ENCODE measurements at places on chromosomes 12 and 14.

DNA sequence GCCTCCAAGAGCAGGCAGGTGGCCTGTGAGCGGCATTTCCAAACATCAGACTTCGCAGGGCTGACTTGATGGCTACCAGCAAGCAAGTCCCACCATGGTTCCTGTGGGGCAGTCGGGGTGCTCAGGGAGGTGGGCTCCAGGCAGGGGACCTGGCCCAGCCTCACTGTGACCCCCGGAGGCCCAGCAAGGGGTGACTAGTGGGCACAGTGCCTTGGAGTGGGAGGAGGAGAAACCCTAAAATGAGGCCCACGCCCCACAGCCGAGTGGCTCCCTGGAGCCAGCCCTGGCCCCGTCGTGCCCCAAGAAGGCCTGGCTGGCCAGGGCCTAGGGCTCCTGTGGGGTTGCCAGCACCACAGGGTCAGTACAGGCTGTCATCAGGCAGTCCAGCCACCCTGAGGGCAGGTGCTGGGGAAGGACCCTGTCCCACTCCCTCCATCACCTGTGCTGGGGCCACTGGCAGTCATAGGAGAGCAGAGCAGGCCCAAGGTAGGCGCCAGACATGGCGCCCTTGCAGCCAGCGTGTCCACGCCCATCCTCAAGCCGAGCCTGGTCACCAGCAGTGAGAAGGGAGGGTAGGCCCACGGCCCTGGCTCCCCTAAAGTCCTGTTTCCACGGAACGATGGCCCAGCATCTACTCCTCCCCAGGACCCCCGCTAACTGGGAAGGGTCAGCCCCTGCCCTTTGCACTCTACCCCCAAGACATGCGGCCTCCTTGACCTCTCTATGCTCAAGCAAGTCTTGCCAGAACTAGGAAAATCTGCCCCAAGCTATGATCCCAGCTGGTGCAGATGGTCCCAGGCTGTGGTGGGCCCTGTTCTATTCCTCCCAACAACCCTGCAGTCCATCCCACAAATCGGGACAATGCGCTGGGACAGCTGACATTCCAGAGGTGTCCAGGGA lies 144.2 kb upstream of the C14orf180 start:
- DNase-seq, result peak; percentile 47

DNA sequence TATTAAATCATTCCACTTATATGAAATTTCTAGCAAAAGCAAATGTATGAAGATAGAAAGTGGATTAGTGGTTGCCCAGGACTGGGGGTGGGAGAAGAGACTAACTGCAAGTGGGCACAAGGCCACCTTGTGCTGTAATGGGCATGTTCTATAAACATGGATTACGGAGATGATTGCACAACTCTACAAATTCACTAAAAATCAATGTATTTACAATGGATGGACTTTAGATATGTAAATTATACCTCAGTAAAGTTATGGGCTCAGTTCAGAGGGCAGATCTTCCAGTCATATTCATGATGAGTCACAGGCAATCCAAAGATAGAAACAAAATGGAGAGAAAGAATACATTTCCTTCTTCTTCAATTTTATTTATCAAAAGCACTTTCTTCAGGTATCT lies 173.9 kb downstream of the NDUFA12 start:
- DNase-seq, result no peak

DNA sequence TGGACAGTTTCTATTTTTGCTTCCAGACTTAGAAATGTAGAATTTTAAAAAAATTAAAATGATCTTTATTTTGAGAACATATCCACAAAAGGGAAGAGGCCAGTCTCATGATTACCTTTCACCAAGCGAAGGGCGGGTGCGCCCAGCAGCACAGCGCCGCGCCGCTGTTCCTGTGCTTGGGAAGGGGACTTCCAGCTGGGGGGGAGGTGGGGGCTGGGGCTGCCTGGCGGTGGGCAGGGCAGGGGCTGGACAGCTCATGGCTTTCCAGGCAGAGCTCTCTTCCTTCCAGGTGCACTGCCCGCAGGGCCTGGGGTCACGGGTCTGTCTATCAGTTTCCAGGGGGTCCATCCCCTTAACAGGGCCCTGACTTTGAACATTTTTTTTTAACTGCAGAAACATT lies 199.9 kb downstream of the TTC7B start:
- no peak for DNase-seq

DNA sequence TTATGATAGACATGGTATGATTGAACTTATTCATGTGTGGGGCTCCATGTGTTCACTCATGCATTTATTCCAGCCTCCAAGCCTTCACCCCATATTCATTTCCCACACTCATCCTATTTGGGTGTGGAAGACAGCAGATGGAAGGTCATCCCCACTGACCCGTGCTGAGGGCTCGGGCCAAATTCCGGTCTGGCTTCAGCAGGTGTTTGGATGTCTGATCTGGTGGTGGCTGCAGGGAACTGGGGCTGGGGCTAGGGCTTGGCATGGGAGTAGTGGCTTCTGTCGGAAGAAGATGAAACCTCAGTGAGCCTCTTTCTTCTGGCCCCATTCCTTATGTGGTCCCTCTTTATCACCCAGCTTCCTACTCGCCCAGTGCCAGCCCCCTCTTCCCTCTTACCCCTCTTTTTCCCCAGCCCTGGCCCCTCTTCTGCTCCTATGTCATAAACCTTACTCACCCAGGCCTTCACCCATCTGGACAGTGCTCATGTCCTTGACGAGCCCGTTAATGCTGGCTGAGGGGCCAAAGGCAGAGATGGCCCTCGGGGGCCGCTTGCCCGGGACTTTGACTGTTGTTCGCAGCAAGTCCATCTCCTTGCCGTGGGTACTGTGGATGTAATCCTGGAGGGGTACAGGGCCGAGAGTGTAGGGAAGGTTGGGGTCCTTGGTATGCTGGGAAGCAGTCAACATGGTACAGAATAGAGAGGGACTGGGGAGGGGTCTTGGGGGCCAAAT lies 8.0 kb downstream of the AGAP2 start:
- peak; percentile 50 for DNase-seq

DNA sequence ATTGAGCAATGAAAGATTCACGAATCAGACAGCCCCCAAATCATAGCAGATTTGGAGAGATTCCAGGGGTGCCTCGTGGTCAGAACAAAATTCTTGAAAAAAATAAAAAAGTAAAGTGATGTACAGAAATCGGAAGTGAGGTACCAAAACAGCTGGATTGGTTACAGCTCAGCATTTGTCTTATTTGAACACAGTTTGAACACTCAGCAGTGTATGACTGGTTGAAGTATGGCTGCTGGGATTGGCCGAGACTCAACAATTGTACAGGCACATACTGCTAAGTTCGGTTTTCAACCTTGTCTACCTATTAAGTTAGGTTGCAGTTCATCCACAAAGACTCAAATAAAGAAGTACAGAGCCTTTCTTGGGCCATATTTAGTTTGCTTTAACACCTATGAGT lies 865.4 kb upstream of the TMEM132C start:
- DNase-seq, result no peak

DNA sequence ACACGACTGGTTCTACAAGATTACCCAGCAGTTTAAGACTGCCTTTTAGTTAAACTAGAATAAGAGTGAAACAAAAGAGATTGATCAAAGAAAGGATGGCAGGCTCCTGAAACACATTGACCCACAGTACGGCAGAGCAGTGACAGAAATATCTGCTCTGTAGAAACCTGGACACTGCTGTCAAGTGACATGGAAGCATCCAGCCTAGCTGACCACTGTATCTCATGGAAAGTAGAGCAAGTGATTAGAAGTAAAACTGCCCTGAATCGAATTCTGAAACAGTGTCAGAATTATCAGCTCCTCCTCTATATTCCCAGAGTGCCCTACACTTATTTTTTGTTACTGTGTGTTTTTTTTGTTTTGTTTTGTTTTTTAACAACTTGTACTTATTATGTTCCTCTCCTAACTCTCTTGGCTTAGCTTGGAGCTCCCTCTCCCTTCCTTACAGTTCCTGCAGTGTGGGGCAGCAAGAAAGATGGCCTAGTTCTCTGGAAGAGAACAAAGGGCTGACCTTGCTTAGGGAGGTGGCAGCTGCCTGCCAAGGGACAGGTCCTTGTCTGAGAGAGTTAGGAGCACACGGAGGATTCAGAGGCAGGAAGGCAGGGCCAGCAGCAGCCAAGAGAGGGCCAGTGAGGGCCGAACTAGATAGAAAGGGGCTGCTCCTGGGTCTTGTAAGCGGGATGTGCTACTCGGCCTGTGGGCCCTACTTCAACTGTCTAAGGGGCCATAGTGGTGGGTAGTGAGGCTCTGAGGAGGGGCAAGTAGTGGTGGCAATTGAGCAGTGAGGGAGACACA lies 97.2 kb downstream of the PTPRR start:
- DNase-seq, result no peak

DNA sequence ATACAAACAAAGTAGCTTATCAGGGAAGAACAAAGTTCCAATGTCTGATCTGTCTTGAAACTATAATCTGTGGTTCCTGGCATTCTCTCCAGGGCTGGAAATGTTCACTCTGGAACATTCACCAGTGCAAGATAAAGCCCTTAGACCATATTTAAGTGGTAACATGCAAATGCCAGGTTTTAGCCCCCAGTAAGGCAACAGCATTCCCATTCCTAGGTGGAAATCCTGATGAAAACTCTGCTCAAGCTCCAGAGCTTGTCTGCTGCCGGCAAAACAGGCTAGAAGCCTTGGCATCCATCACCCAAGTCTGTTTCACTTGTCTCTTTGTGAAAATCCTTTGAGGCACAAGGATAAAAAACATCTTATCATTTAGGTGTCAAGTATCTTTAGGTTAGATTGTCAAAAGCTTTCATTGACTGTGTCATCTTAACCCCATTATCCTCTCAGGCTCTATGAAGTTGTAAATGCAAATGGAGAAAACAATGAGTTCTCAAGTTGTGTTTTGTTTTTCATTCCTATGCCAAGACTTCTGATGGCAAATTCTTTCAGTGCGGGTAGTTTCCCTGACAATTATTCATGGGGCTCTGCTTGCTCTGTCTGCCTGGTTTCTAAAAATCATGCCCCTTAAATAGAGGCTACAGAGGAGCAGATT lies 344.7 kb downstream of the NELL2 start:
- no peak for DNase-seq

DNA sequence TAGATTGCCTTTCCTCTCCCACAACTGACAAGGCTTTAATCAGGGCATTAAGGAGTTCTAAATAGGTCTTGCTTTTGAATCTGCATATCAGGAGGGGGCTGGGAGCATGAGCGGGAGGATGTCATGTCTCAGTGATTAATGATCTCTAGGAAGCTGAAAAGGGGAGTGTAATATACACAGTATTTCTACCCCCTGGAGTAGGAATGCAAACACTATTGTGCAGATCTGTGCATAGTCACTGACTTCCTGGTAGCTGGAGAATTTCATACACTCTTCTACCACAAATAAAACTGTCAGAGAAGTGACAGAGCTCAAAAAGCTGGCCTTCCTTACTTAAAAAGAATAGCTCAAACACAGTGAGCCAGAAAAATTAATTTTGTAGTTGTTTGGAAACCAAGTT lies 65.8 kb downstream of the RIC8B start:
- no peak for DNase-seq

DNA sequence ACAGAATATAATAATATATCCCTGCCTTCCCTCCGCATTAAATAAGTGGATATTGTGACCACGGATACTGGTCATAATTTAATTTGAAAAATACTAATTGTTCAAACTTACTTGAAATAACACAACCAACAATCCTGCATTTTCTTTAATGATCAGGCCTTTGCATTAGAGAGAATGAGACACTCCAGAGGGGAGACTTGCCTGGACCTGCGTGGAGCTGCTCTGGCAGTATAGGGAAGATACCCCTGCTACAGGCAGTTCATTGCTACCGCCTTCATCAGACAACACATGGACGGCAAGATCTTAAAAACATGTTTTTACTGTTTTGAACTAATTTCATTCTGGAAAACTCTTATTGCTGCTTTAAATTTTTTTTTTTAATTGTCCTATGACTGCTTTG lies 211.0 kb upstream of the FAR2 start:
- DNase-seq, result no peak

DNA sequence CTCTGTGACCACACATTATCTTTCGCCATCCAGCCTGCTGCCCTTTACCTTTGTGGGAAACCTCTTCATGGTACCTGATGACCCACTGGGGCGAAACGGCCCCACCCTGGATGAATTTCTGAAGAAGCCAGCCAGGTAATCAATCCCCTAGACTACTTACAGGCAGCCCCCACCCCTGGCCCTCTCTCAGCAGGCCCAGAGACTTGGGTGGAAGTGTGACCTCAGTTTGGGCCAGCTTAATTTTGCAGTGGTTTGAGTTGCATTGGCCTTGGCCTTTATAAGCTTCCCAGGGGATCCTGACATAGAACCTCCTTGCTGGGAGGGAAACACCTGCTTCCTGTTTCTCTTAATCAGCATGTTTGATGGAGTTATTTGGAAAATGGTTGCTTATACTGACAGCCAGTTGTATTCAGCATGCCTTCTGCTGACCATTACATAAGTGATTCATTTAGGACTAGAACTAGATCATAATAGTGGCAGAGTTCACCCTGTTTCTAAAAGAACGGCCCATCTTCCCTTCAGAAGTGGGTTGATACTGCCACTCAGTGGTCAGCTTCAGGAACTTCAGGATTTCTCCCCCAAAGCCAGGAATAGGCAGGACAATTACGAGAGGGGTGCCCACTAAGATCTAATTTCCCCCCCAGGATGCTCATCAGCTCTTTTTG lies 6.1 kb downstream of the SDR39U1 start:
- DNase-seq, result no peak

DNA sequence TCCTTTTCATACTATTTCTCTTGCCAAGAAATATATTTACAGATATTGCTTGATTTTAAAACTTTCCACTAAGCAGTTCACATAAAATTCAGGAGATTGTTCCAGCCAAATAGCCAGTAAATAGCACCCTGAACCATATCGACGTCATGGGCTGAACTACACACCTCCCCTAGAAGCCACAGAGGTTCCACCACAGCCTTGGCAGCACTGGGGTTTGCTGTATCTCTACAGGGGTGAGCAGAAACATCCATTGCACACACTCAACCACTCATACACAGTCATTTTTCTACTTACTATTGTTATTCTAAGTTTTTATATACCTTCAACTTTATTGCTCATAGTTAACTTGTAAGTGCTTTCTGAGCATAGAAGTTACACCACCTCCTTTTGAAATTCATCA lies 8.1 kb upstream of the EIF2S3B start:
- no peak for DNase-seq

DNA sequence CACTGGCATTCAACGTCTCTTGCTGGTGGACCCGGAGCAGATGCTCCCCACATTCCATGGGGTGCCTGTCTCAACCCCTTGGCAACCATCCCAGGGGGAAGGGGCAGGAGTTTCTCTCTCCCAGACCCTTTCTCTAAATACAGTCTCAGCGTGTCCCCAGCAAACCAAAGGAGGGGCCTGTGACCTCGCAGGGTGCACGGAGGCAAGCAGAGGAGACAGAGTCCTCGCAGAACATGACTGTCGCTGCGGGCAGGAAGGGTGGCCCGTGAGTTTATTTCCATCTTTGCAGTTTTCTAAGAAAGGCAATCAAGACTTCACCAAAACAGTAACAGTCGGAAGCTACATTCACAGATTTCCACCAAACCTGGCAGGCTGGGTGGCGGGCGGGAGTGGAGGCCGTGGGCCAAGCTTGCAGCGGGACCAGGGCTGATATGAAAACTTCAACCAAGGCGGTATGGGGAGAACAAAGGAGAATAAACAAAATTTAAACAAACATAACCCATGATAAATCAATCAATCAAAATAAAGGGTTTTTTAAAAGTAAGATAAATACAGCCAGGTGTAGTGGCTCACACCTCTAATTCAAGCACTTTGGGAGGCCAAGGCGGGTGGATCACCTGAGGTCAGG lies 18.6 kb downstream of the BRF1 start:
- DNase-seq, result peak; percentile 43
